Stimulated activated CD4-positive, alpha-beta T cell treated with anti-CD3 and anti-CD28 coated beads, Interleukin-1b, Interleukin-23, amount 100 ng/mL, for 48 hours (primary cell): ENCODE measurements at places on chromosomes 11 and 22.

- DNase-seq: no peak
These were observed 22.7 kb upstream of the ACER3 start for GRCh38 chr11:76837696-76838677.

- DNase-seq: no peak
These were observed 16.8 kb downstream of the KCNJ11 start for GRCh38 chr11:17371614-17372013.

- no peak for DNase-seq
These were observed 38.2 kb downstream of the LDLRAD3 start for GRCh38 chr11:35982061-35982460.

DNA sequence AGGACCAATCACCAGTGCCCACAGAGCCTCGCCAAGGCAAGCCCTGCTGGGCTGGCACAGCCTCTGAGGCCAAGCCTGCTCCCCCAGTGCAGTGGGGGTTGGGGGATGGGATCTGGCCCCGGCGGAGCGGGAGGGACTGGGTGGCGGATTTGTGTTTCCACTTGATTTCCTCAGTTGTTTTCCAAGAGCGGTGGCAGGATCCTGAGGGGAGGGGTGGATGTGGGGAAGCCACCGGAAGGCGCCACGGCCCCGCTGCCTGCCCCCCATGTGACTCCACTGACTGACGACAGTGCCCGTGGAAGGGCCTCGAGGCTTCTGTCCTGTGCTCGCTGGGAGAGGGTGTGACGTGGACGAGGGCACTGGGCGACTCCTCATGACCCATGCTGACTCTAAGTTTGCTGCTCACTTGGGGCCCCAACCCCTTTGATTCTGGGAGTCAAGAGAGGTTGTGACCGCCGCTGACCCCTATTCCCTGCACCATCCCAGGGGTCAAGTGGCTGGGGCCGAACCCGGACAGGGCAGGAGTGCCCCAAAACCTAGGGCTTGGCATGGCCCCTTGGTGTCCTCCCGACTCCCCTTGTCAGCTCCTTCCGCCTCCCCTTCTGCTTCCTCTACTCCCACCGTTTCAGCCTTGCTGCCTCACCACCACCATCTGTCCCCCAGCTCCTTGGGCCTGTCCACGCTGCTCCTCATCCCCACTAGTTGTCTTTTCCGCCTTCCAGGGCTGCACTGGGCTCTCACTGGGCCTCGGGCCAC, 23.5 kb upstream of the PICK1 start:
- DNase-seq: no peak

DNA sequence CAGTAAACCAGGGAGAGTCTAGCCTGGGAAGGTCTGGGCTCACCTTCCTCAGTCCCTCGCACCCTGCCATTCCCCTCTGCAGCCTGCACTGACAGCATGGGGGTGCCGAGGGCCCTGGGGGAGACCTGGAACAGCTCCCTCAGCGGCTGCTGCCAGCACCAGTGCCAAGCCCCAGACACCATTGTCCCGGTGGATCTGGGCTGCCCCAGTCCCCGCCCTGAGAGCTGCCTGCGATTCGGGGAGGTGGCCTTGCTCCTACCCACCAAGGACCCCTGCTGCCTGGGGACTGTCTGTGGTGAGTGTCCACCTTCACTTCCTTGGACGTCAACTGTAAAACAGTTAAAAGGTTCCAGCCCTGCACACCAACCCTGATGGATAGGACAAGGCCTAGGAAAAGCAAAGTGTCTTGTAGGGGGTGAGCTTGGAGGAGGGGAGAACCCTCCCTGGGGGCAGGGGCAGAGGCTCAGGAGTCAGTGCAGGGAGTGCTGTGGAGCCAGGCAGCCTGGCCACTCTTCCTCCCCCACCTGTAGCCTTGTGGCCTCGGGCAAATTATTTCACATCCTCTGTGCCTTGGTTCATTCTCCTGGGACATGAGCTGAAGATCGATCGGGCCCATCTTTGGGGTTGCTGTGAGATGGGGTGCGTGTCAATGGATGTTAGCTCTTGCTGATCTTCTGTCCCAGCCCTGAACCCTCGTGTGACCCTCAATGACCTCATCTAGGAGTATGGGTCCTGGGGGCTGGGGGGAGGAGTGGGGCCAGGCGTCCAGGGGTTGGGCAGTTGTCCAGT, 85.2 kb upstream of the MYOD1 start:
- no peak for DNase-seq

GRCh38 chr11:120869516-120870011, 154.3 kb upstream of the TBCEL start:
- no peak for DNase-seq

- no peak for DNase-seq
These were observed 29.1 kb downstream of the DRD2 start for GRCh38 chr11:113446112-113446511.

GRCh38 chr11:57294225-57295131, 30.3 kb downstream of the TNKS1BP1 start:
- DNase-seq: no peak

DNA sequence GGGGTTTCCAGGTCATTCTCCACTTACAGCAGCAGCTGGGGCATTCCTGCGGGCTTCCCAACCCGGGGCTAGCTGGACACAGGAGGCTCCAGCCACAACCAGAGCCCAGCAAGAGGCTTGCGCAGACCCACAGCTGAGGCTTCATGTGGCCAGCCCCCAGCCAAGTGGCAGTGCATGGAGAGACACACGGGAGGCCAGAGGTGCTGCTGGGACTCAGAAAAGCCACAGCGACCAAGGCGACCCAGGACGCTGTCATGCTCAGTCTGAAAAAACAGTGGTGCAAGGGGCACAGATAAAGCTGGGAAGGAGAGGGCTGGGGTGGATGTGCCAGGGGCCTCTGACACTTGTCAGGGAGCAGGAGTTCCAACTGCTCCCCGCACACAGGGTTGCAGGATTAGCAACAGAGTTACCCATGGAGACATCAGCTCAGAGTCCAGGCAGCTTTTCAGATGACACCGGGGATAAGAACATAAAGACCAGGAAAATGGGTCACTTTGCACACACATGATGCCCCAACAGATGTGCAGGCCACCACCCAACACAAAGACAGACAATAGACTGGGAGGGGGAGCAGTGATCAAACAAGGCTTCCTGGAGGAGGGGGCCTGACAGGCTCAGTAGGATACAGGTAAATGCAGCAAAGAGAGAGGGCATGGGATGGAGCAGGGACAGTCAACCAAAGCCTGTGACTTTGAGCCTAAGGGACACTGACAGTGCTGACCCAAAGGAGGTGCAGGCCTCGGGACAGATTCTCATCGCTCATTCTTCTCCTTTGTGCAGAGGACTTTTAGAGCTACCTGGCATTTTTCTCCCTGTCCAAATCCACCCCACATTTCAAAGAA, 6.9 kb upstream of the NEAT1 start:
- no peak for DNase-seq

DNA sequence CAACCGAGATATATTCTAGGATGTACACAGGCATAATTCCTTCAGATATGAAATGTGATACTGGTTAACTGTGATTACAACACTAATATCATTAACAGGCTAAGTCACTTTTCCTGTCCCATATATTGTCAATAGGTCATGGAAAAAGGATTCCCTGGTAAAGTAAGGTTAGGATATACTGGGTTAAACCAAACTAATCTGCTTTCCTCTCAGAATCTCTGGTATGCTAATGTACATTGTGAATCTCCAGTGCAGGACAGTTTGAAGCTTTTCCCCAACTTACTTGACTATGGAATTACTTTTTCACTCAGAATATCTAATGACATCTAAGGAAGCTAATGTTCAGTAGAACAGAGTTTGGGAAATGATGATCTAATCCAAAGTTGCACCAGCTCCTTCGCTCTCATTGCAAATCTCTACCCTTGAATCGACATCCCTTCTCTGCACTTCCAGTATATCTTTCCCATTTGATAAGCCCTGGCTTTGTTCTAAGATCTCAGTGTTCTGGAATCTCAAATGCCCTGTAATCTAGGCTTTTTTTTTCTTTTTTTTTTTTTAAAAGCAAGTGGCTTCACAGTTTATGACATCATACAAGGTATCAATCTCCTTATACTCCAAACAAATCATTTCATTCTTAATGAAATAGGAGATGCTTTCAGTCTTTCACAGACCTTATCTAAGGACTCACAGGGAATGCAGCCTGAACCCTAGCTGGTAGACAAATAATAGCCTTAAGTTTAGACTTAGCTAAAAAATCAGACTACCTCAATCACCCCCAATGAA, 43.8 kb downstream of the COPB1 start:
- no peak for DNase-seq

- no peak for DNase-seq
These were observed 920.1 kb upstream of the CNTN5 start for GRCh38 chr11:98100689-98101088.

DNA sequence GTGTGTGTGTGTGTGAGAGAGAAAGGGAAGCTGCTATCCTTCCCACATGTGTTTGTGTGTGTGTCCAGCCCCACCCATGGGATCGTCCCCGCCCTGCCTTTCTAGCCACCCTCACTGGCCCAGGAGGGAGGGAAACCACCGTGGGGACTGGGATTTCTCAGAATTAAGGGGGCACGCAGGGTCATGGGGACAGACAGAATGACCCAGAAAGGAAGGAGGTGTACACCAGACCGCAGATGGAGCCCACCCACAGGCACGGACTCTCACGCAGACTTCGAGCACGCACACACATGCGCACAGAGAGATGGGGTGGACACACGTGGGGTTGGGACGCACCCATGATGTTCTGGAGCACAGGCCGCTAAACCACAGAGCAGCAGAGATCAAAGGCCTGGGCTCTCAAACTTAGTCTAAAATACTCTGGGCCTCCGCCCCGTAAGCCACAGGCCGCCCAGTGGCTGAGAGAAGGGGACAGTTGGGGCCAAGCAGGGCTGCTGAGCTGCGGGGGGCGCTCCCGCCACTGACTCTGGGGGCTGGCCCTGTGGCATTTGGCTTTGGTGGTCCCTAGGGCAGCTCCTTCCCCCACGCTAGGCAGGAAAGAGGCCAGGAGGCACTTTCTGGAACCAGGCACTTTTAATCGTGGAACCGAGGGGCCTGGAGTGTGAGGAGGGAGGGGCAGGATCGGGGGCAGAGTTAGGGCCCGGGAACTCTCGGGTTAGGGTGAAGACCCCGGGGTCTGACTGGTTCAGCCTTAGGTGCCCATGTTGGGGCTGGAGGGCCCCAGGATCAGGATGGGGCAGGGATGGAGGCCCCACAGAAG, 1.5 kb downstream of the IFITM5 start:
- DNase-seq: no peak

- DNase-seq: no peak
These were observed 440.1 kb downstream of the MIAT start for GRCh38 chr22:27097506-27097905.
